ENCODE measurements at places on chromosomes 7 and 10.

DNA sequence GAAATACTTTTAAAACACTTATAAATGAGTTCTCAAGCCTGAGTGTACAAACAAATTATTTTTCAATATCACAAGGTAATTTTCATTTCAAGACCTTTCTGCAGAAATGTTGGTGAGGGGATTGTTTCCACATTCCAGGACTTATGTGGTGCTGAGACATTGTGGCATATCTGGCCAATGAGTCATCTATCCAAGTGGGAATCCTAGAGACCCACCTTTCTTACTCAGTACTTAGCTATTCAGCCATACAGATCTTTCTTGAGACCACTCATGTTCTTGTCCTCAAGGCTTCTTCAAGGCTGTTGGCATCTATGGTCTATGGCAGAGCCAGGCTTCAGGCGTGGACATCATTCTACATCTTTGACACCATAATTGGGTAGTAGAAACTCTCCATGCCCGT lies 225.4 kb downstream of the DKK1 start:
- DNase-seq, result no peak

GRCh38 chr10:86651631-86652331 lies 2.6 kb upstream of the OPN4 start:
- no peak for DNase-seq

- DNase-seq, result no peak
These were observed 22.6 kb downstream of the CDK1 start for GRCh38 chr10:60800918-60801317.

GRCh38 chr7:40760987-40761386 lies 626.2 kb downstream of the SUGCT start:
- no peak for DNase-seq

Measured in stimulated activated CD8-positive, alpha-beta memory T cell treated with anti-CD3 and anti-CD28 coated beads, Interleukin-7, amount 100 ng/mL, for 1 hour (primary cell).